ENCODE measurements at places on chromosomes 12 and 14.
A peak's percentile ranks its signal among the peaks of the same experiment; 100 is the strongest.

DNA sequence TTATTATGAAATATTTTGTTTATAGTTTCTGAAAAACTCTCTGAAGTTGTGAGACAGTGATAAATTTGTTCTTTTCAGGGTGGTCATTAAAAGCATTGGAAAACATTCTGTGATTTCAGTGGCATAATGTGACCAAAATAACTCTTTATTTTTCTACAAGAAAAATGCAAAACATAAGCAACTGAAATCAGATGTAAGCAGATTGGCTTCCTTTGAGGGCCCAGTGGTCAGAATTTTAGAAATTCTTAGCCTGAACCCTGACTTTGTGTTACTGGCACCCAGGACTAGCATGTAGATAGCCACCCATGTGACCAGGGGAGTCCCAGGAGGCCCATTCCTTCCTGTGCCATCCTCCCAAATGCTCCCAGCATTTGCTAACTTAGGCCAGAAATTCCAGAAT is 145.6 kb upstream of the SLC38A2 start:
- DNase-seq = no peak

GRCh38 chr14:63209160-63209559 is 4.9 kb downstream of the RHOJ start:
- DNase-seq = no peak

GRCh38 chr14:99513946-99514551 is 32.8 kb downstream of the CCNK start:
- no peak for DNase-seq

GRCh38 chr12:6016756-6017155 is 71.7 kb upstream of the ANO2 start:
- DNase-seq = no peak

- no peak for DNase-seq
Measured at GRCh38 chr12:26705851-26706250, 127.1 kb downstream of the ITPR2 start.

DNA sequence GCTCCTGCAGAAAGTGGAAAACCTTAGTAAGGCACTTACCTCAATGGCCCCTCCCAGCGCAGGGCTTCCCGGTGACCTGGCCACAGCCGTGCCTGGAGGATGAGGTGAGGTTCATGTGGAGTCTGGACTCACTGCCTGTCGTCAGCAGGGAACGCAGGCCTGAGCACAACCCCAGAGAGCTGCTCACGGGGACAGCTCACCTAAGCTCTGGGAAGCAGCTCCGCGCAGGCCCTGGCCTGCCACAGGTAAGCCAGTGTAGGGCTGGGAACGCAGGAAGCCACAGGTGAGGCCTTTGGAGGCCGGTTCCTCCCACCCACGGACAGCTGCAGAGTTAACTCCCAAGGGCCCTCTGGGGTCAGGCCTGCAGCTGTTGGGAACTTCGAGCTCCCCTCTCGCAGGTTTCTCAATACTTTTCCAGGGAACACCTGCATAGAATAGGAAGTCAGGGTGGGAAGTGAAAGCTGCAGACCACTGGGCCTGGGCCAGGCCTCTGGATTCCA is 32.7 kb downstream of the ANAPC7 start:
- DNase-seq = no peak

- no peak for DNase-seq
Measured at GRCh38 chr14:95328729-95329503, 9.2 kb upstream of the CLMN start.

- DNase-seq = no peak
Measured at GRCh38 chr12:91493308-91493707, 310.7 kb upstream of the DCN start.

GRCh38 chr12:52120951-52121823 is 41.7 kb downstream of the SMIM41 start:
- DNase-seq = no peak

DNA sequence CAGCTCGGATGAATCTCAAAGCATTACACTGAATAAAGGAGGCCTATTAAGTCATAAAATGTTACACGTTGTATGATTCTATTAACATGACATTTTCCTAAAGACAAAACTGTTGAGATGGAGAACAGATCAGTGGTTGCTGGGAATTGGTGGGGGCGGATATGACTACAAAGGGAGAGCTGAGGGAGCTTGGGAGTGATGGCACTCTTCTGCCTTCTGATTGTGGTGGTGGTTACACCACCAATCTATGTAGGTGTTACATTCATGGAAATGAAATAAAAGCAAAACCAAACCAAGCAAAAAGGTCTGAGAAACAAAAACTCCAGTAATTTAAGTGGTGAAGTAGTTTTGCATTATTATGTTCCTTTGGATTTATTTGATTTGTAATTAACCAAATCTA is 16.4 kb upstream of the EVL start:
- DNase-seq = no peak

DNA sequence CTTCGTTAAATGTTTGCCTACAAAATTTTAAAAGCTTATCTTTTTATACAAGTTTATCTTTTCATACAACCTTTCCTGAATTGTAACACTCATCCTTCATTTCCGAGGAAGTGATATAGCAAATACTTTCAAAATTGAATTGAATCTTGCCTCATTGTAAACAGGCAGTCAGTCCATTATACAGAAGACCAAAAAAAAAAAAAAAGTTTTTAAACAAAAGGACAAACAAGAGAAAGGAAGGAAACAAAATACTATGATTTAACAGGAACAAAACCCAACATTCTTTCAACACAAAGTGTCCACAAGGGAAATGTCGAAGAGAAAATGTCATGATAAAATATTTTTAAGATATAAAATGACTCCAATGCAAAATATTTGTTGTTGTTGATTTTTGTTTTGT is 8.5 kb downstream of the ATF7 start:
- no peak for DNase-seq

GRCh38 chr12:116130431-116130830 is 147.1 kb downstream of the MED13L start:
- DNase-seq = no peak

DNA sequence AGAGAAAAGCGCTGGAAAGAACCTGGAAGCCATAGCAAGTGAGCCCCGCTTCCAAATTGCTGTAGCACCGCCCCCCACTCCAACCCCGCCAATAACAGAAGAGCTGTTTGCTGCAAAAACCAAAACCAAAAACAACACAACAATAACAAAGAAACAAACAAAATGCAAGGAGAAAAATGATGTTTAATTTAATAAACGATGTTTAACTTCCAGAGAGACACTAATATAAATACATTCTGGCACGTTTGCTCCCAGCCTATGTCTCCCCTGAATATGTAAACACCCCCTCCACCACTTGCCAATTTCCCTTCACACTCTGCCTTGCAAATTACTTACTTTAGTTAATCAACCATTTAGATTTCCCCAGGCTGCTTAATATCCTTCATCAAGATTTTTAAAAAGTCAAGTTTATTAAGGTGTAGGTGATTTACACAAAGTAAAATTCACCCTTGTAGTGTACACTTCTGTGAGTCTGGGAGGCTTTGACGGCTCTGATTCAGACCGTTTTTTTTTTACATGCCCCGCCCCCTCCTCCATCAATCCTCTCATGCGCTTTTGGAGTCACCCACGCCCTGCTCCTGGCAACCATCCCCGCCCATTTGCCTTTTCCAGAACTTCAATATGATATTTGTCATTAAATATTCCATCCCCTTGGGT is 482 bp upstream of the IFI27L2 start:
- peak; percentile 45 for DNase-seq

DNA sequence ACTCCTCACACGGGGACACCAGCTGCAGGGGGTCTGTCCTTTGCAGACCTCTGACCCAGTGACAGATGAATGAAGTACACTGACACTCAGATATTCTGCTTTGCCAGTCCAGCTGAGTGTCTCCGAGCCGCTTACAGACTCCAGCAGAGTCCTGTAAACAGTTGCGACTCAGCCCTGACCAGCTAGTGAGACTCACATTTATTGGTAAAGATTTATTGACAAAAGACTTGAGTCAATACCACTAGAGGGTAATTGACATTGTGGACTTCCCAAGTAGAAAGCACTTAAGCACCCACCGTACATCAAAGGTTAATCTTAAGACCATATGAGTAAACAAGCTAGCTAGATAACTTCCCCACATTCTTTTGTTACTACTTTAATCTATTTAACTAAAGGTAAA is 9.8 kb upstream of the FKBP4 start:
- DNase-seq = no peak

DNA sequence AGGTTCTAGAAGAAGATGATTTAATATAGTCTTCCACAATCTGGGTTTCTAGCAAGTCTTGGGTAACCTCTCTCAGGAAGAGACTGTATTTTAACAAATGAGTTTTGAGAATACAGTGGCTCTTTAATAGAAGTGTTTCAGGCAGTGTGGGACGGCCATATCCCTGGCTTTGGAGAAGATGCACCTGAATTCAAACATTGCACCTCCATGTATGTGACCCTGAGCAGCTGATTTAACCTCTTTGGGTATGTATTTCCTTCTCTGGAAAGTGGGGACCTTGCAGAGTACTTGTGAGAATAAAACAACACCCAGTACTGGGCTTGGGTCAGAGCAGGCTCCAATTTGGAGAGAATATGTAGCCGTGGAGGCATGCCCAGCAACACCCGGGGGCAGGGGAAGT is 15.8 kb upstream of the VRK1 start:
- DNase-seq = no peak

- DNase-seq = no peak
Measured at GRCh38 chr12:105986779-105987684, 151.7 kb downstream of the NUAK1 start.

GRCh38 chr12:52249511-52250047 is 16.5 kb downstream of the KRT7 start:
- no peak for DNase-seq

- DNase-seq = no peak
Measured at GRCh38 chr14:95770777-95771176, 56.9 kb upstream of the TCL1A start.

DNA sequence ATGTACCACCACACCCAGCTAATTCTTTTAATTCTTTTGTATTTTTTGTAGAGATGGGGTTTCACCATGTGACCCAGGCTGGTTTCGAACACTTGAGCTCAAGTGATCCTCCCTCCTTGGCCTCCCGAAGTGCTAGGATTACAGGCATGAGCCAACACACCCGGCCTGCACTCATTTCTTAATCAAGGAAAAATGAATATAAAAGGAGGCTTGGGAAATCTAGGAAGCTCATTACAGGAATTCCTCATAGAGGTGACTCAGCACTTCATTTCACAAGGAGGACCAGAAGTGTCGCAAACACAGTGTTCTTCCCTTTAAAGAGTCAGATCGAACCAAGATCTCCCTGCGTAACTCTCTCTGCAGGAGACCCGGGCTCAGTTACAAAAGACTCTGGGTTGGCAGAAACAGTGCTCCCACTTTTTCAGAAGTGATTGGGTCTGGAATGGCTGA is 30.3 kb downstream of the NFKBIA start:
- DNase-seq = no peak

DNA sequence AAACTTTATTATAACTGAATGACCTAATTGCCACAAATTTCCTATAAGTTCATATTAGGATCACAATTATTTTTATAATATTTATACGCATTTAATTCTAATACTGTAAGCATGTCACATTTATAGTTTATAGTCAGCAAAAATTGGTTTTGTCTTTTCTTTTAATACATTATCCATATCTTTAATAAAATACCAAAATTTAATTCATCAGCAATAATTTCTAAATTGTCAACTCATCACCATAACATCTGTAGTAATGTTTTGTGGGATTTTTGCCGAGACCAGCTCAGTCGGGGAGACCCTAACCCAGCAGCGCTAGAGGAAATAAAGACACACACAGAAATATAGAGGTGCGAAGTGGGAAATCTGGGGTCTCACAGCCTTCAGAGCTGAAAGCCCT is 254.2 kb downstream of the KIF21A start:
- DNase-seq = no peak

DNA sequence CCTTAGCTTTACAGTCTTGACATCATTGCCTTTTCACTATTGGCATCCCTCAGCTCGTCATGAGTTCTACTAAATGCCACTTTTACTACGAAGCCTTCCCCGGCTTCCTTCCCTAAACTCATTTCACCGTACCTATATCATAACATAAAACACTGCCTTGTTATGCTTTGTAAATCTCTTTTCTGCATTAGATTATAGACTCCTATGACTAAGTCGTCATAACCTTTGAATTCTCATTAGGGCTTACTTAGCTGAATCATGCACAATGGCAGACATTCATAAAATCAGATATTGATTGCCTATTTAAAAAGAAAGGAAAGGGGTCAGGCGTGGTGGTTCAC is 21.0 kb downstream of the BTG1 start:
- DNase-seq = no peak

DNA sequence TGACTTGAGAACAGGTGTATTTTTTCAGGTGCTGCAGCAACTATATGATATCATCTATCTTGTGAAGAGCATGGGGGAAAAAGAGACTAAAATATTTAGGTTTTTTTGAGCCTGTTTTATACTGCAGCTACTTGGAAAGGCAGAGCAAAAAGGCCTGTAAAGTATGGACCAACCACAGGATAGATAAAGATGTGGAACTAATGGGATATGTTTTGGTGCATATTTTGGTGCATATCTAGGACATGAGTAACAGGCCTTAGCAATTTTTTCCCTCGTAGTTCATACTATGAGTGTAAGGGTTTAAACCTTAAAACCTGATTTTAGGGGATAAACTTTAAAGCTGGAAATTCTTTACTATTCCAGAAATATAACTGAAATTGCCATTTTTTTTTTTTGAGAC is 6.0 kb upstream of the GTSF1 start:
- DNase-seq = no peak

DNA sequence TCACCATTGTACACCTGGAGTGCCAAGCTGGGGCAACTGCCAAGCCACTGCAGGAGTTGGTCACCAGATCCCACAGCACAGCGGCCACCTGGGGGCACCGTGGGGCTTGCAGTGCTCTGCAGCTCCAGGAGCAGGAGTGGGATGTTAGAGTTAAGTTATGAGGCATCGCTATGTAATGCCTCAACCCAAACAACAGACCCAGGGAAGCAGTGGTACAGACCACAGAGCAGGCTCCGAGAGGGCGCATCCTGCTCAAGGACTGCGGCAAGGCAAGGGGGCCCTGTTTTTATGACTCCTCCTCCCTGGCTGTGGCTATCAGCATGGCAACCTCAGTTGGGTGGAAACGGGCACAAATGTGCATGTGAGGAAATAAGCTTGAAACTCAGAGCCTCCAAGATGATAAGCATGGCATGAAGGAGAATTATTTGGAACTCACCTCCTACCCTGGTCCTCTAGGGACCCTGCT is 63.1 kb downstream of the ARL6IP4 start:
- DNase-seq = peak; percentile 71

DNA sequence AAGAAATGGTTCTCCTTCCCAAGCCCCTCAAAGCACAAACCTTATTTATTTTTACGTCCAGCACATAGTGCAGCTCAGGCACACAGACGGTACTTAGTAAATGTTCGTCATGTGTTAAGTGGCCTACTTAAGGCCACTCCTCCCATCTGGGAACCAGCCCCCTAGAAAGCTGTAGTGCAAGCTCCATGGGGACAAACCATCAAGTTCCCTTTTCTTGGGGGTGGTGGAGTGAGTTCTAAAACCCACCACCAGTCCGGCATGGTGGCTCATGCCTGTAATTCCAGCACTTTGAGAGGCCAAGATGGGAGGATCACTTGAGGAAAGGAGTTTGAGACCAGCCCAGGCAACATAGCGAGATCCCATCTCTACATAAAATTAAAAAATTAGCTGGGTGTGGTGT is 49.4 kb downstream of the PITPNM2 start:
- no peak for DNase-seq

- DNase-seq = no peak
Measured at GRCh38 chr14:68569970-68570409, 222.9 kb downstream of the ZFP36L1 start.
